ENCODE measurements at places on chromosomes 7 and 10.

- no peak for DNase-seq
Measured at GRCh38 chr10:114922003-114922402, 16.0 kb upstream of the TRUB1 start.

DNA sequence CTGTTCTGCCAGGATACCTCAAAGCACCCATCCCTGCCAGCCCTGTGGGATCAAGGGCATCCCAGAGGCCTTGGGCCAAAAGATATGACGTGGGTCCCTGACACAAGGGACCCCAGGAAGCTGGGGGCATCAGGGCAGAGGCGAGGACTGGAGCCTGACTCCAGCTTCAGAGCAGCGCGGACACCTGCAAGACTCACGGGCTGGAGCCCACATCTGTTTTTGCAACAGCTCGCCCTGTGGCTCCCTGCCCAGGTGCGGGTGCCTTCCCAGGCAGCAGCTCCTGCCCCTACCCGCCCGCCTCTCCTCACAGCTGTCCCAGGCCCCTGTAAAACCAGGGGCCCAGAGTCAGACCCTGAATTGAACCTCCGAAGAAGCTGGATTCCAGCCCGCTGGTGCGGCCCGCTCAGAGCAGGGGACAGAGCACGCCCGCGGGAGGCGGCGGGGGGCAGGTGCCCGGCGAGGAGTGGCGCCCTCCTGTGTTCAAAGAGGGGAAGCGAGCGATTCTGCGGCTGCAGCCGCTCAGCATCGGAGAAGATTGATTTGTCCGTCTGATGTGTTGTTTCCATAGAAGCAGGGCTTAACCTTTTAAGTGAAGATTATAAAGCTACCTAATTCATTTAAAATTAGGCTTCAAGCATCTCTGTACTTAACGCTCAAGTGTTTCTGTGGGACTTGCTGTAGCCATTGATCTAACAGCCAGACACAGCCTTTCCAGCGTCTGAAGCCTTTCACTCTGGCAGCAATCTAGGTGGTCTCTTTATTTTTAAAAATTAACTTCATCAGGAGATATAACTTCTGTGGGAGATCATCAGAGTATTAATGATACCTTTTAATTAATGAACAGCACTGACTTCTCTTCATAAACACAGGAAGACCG, 88.4 kb downstream of the BEND7 start:
- peak; percentile 30 for DNase-seq

- DNase-seq, result no peak
Measured at GRCh38 chr10:22308390-22308789, 7.8 kb upstream of the COMMD3 start.

DNA sequence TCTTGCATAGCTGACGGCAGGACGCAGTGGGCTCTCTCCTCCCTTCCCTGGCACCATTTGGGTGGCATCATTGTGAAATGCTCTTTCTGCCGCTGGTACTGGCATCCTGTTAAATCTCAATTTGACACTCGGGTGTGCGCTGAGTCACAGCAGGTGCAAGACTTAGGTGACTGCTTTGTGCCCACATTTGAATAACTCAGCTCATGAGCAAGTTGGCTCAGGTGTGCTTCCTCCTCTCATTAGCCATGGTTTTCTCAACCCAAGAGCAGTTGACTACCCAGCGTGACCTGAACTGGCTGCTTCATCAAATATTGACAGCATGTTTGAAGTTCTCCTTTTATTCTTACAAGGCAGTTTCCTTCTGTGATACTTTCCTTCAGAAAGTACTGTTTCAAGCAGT, 24.6 kb upstream of the NFE2L3 start:
- no peak for DNase-seq

GRCh38 chr10:77936697-77937567, 10.4 kb upstream of the DLG5 start:
- no peak for DNase-seq

DNA sequence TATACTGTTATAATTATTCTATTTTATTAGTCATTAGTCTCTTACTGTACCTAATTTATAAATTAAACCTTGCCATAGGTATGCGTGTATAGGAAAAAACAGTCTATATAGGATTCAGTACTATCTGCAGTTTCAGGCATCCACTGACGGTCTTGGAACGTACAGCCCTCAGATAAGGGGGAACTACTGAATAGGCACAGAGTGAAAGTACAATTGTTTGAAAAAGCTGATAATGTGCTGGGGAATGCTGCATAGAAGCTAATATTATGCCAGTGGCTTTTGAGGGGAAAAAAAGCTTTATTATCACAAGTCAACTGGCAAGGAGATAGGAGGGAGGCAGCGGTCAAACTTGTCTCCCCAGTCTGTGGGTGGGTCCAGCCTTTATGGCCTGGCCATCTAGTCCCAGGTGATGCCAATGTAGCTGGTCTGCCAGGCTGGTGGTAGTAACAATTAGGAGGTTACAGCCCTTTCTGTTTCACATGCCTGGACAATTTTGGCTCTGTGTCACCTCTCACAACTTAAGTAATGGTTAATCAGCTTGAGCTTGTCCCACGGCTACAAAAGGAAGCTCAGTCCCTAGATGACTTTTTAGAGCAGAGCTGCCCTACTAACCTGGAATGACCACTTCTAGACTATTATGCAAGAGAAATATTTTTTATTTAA, 8.3 kb upstream of the FMC1 start:
- DNase-seq, result no peak

- DNase-seq, result no peak
Measured at GRCh38 chr7:48938539-48939295, 14.4 kb downstream of the CDC14C start.

DNA sequence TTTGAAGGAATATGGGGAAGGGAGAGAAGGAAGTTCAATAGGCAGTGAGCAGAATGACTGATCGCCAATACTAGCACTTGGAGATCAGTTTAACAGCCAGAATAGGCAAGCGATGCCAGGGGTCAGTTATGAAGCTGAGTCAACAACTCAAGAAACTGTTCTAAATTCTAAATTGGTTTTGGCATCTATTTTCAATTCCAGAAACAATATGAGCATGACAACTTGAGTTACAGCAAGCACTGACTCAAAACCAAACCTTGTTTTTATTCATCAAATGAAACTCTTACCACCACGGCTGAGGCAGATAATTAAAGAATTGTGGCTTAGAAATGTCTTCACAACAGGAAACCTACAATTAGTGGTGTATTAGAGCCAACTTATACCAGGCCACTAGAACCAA, 180.5 kb upstream of the ASAH2 start:
- DNase-seq, result no peak

DNA sequence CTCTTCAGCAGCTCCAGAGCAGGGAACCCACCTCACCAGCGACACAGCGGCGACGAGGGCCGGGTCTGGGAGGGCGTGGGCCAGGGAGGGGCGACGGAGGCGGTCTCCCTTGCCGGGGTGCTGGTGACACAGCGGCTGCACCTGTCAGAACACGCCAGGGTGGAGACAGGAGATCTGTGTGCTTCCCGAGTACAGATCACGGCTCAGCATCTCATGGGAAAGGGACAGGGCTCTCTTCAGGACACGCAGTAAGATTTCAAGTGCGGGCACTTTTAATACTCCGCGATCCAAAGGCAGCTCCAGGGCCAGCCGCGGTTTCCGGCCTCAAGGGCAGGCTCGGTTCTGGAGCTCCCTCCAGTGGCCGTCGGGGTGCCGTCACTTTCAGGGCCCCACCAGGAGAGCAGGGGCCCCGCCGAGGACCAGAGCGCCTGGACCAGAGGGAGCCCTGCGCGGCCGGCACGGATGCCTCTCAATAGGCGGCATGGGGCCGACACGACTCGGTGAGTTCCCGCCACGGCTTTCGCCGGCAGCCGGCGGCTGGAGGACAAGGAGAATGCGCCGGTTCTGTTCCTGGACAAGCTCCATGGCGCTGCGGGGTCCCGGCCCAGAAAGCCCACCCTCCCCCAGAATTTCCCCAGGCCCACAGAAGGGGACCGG, 21.4 kb downstream of the GPR146 start:
- DNase-seq, result peak; percentile 42

DNA sequence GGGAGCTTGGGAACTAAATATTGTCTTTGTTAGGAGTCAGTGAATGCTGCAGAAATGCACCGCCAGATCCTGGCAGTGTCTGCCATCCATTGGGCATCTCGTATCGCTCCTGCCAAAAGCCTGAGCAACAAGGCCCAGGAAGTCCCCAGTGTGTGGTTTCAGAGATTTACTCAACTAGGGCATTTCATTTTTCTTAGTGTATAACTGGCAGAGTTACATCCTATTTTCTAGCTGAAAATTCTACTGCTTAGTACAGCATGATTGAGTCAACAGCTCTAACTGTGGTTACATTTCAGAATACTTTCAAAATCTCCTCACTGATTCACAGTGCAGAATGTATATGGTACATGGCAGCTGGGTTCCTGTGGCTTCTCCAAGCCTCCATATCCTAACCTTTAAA, 95.8 kb upstream of the CREB5 start:
- DNase-seq, result no peak

GRCh38 chr7:128266883-128267594, 26.0 kb downstream of the LEP start:
- DNase-seq, result peak; percentile 87

- DNase-seq, result no peak
Measured at GRCh38 chr7:121479466-121479865, 83.4 kb upstream of the FAM3C start.

DNA sequence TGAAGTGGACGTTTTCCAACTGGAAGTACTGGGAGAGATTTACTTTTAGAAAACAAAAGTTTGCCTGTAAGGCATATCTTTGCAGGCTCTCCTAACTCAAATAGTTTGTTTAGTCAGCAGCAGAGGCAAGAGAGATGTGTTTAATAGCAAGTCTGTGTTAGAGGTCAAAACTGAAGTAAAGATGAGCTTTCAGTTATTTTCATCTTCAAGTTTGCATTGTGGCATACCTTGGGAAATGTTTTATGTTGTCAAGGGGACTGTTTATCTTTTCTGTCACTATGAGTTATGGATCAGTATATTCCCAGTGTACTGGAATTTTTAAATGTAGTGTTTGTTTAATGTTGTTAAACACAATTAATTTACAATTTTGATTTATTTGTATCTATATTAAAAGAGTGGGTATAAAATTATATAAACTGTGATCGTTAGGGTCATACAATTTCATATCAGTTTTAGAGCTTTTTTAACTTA, 169.7 kb upstream of the PPP1R3A start:
- DNase-seq, result no peak

- DNase-seq, result no peak
Measured at GRCh38 chr10:113073549-113074189, 123.6 kb downstream of the TCF7L2 start.

DNA sequence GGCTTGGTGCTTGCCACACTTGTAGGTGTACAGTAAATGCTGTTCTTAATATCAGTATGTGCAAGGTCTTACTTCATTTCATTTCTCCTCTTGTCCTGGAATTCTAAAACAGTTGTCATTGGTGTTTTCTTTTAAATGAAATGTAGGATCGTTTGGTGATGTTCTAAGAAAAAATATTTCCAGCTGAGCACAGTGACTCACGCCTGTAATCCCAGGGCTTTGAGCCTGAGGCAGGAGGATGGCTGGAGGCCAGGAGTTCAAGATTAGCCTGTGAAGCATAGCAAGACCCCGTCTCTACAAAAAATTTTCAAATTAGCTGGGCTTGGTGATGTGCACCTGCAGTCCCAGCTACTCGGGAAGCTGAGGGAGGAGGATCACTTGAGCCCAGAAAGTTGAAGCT, 32.6 kb upstream of the ELN start:
- DNase-seq, result no peak

GRCh38 chr10:69721690-69722310, 79.9 kb upstream of the COL13A1 start:
- DNase-seq, result no peak

DNA sequence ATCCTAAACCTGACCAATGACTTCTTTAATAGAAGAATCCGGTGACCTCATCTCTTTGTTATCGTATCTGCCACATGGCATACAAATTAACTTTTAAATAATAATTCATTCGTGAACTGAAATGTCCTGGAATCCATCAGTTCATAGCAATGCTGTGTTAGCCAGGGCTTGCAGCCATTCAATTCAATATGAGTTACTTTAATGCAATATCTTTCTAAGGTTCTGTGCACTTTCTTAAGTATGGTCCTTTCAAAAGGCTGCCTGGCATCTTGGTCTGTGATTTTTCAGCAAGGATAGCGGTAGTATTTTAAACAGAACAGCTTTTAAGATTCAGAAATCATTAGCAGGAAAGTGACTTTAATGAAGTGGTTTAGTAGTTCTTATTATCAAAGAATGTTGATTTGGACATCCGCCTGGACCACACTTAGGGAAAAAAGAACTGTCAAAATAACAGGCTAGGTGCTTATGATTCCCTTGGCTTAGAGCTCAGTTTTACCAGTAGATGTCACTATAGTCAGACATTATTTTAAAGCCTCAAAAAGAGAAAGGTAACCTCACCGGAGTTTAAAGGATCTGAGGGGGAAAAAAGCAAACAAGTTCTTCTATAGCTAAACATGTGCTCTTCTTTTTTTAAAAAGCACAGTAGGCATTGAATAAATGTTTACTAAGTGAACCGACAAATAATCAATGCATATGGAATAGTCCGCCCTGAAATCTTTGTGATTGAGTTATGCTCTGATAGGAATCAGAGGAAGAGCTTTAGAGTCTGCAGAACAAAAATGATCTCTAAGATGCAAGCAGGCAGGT, 22.7 kb downstream of the SLC35G1 start:
- DNase-seq, result peak; percentile 23

DNA sequence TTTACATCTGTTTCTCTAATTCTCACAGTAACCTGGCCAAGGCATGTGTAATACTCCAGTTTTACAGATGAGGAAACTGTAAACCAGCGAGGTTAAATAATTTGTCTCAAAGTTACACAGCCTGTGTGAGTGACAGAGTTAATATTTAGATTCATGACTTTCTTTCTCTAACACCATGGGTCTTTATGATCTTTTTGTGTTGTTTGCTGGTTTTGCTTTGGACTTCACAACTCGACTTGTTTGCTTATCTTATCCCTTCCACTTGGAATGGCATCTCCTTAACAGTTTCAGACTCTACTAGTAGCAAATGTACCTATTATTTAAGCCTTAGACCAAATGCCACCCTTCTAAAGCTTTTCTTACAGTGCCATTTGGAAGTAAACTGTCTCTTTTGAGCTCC, 34.4 kb downstream of the MXI1 start:
- DNase-seq, result no peak

DNA sequence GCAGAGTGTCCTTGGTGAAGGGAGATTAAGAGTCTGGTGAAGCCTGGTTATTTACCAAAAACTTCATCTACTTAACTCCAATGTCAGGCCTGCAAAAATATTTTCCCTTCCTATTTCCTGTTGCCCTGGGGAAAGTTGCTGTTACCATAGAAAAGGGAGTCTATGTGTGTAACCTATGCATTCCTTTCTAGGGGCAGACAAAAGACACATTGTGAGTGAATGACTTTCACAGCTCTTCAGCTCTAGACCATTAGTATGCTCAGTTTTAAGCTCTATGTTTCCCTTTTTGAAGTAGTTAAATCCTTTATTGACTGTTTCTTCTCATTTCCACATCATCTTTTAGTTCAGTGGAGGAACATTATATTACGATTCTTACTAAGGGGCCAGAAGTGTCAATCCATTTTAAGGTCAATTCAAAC, 45.6 kb upstream of the SGCE start:
- DNase-seq, result no peak

- DNase-seq, result no peak
Measured at GRCh38 chr7:136266457-136266856, 289.3 kb upstream of the MTPN start.

Data from NCI-H1694 (cell line).